ENCODE measurements at places on chromosomes 11 and 22.

DNA sequence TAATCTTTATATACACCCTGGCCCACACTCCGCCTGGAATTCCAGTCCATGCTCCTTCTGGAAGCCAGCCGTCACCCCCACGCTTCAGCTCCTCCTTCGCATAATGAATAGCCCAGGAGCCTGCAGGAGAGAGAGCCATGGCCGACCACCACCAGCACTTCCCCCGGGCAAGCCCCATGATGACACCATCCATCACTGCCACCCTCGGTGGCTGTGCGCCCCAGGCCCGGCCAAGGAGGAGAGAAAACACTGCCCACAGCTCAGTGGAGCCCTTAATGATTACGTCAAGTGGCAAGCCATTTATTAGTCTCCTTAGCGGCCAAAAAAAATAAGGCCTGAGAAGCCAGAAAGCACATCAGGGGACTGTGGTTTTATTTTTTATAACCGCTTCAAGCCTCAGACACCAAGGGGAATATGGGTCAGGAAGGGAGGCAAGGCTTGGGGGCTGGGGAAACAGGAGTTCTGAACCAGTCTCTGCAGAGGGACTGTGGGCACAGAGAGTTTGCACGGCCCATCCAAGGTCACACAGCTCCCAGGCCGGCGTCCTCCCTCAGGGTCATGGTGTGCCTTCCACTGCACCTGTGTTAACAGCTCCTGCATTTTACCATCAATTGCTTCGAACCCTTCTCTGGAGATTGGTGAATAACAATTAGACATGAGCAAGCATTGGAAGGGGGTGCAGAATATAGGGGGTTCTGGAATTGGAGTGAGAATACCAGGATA, 134.3 kb downstream of the MN1 start:
- DNase-seq = no peak

GRCh38 chr11:17846852-17847453, 112.4 kb downstream of the KCNC1 start:
- no peak for DNase-seq

DNA sequence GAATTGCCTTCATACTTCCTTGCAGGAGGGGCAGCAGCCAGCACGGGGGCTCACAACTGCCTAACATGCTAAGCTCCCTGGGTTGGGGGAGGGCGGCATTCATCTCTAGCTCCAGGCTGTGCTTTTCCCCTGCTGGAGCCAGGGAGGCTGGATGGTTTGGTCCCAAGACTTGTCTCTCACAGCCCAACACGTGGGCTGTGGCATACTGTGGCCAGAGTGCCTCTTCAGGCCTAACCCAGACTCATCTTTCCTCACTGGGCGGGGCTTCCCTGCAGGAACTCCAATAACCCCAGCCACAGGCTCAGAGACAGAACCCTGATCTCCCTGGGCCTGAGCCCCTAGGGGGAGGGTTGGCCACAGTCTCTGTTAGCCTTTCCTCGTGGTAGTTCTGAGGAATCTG, 121.9 kb upstream of the PLET1 start:
- no peak for DNase-seq

GRCh38 chr11:64742087-64742888, 1.7 kb downstream of the RASGRP2 start:
- no peak for DNase-seq

- DNase-seq = no peak
These were observed 176.4 kb downstream of the KIRREL3 start for GRCh38 chr11:126824035-126824607.

GRCh38 chr11:87422566-87422965, 384.8 kb downstream of the TMEM135 start:
- no peak for DNase-seq

- DNase-seq = no peak
These were observed 42.5 kb upstream of the DEUP1 start for GRCh38 chr11:93288079-93288478.
